Immature natural killer cell (primary cell): ENCODE measurements at places on chromosomes 3 and 15.

DNA sequence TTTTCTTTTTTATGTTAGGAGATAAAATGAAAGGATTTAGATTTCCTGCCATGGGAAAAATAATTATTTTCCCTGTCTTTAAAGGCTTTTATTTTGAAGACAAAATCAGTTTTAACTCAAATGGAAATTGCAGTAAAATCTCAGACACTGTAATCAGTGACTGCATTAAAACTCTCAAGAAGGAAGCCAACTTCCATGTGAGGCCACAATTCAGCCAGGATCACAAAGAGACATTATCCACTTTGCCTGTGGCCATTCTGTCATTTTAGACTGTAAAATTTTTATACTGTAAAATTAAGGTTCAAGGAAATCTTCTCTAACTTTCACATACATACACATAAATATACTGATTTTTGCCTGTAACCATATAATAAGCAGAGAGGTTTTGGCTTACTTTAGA, 304.0 kb downstream of the TIGIT start:
- no peak for DNase-seq

GRCh38 chr3:155664925-155665695, 79.8 kb downstream of the PLCH1 start:
- no peak for DNase-seq

GRCh38 chr3:53772562-53772961, 73.7 kb downstream of the CHDH start:
- DNase-seq, result no peak

DNA sequence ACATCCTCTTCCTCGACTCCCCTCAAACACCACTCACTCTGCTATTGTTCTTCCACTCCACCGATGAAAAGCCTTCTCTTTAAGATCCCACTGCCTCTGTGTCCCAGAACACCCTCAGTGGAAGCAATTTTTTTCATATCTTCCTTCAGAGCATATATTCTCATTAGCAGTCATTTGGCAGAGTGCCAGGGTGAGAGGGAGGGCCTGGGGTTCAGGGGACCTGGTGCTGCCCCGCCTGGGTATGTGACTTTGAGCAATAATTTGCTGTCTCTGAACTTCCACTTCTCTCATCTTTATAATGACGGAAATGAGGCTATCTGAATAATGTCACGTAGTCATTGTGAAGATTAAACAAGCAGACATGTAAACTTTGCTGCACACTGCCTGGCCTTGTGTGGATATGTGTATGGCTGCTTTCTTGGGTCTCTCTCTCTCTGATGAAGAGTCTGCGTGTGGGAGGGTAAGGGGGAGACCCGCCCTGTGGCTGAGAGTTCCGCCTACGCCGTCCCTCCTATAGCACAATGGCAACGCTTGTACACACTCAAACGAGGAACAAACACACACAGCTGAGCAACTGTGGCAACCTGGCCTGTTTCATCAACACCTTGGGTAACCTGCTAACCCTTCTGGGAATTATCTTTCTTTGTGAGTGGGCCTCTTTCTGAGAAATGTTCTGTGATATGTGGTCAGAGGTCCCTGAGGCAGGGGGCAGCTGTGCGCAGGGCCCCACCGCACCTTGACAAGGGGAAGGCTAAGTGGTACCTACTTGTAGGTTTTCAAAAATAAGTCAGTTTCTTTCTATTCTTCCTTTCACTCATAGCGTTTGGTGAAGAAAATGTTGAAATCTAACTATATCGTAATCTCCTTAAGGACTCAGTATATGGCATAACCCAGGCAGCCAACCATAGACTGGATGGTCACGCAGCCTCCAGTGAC, 369.8 kb downstream of the SV2B start:
- DNase-seq, result peak; percentile 56

DNA sequence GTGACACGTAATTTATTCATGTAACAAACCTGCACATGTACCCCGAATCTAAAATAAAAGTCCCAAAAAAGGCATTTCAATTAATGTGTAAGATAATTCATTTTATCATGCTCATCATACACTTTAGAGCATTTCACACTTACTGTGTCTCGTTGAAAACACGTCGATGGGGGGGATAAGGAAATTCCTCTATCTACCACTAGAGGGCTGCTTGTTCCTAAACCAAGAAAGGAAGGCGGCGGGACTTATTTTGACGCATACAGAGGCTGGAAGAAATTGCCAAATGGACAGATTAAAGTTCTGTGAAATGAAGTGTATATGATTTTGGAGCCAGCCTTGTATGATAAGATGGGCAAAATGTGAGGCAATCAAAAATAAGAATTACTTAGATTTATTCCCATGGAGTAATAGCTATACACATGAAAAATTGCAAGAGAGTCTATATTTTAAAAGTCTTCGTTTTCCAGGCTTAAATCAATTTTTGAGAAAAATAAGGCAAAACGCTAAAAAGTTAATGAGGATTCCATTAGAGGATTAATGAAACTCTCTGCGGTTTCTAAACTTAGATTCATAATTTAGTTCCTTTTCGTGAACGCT, 346.8 kb downstream of the CNTN3 start:
- no peak for DNase-seq

- no peak for DNase-seq
These were observed 87.0 kb downstream of the GMPS start for GRCh38 chr3:155957412-155957880.

GRCh38 chr3:124926426-124927101, 8.0 kb downstream of the MUC13 start:
- DNase-seq, result no peak

- DNase-seq, result no peak
These were observed 360.1 kb downstream of the CNTN4 start for GRCh38 chr3:2458816-2459215.

DNA sequence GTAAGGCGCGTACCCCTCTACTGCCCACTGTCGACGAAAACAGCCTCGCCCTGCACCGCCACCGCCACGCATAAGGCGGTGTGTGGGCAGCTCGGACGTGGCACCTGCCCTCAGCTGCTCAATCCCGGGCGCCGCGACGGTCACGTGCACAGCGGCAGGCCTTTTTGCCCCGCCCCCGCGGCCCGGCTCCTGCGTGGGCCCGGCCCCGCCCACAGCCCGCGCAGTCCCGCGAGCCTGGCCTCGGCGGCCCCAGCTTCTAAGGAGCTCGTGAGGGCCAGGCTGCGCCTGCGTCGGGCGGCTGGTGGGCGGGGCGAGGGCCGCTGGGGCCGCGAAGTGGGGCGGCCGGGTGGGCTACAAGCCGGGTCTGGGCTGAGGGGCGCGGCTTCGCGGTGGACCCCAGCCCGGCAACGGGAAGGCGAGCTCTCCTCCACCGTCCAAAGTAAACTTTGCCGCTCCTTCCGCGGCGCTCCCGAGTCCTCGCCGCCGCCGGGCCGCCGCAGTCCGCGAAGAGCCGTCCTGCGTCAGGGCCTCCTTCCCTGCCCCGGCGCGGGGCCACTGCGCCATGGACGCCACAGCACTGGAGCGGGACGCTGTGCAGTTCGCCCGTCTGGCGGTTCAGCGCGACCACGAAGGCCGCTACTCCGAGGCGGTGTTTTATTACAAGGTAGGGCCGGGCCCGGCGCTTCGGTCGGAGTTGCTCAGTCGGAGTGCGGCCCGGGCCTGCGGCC, at the start of gene CAPN7:
Gene CAPN7 (plus strand): TSS at position 313 of the 728 bp plus-strand sequence. CDS start 250 bp downstream, at position 563.
- peak; percentile 96 for DNase-seq

DNA sequence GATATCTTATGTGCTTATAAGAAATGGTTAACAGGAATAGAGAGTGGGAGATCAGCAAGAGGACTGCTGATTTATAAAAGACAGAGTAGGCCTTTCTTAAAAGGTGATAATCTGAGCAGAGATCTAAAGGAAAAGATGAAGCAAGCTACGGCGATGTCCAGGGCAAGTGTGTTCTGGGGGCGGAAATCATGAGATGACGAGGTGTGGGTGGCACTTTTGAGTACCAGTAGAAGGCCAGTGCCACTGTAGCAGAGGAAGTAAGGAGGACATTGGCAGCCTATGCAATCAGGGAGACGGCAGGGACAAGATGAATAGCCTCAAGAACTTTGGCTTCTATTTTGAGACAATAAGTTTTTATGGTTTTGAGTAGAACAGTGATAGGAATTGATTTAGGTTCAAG, 492.4 kb downstream of the FHIT start:
- no peak for DNase-seq

GRCh38 chr15:42734076-42734672, 2.8 kb downstream of the CDAN1 start:
- no peak for DNase-seq

DNA sequence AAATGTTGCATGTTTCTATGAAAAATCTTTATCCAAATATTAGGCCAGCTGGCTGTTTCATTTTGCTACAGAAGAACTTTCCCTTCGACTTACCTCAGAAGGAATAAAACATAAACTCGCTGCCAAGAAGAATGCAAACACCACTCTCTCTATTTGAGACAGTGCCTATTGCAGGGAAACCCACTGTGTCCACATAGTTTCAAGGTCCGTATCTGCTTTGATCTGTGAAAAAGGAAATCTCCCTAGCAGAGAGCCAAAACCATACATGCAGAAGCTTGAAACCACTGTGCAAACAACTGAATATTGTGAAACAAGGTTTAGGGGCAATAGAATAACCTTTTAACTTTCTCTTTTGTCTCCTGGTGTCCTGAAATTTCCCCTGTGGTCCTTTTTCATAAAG, 35.0 kb upstream of the CAPN7 start:
- no peak for DNase-seq
